Stimulated activated CD4-positive, alpha-beta T cell treated with anti-CD3 and anti-CD28 coated beads, Interleukin-1b, Interleukin-23, amount 100 ng/mL, for 1 hour (primary cell): ENCODE measurements at places on chromosomes 6 and 20.

- DNase-seq: no peak
Observed at GRCh38 chr20:62122654-62123449, 577 bp downstream of the LSM14B start.

- DNase-seq: no peak
Observed at GRCh38 chr6:6586671-6587526, 1.6 kb upstream of the LY86 start.

- no peak for DNase-seq
Observed at GRCh38 chr6:69816026-69816425, 19.2 kb upstream of the LMBRD1 start.

GRCh38 chr20:50594591-50595432 is 84.6 kb downstream of the PTPN1 start:
- DNase-seq: no peak

GRCh38 chr20:3181270-3181669 is 7.9 kb upstream of the LZTS3 start:
- no peak for DNase-seq

DNA sequence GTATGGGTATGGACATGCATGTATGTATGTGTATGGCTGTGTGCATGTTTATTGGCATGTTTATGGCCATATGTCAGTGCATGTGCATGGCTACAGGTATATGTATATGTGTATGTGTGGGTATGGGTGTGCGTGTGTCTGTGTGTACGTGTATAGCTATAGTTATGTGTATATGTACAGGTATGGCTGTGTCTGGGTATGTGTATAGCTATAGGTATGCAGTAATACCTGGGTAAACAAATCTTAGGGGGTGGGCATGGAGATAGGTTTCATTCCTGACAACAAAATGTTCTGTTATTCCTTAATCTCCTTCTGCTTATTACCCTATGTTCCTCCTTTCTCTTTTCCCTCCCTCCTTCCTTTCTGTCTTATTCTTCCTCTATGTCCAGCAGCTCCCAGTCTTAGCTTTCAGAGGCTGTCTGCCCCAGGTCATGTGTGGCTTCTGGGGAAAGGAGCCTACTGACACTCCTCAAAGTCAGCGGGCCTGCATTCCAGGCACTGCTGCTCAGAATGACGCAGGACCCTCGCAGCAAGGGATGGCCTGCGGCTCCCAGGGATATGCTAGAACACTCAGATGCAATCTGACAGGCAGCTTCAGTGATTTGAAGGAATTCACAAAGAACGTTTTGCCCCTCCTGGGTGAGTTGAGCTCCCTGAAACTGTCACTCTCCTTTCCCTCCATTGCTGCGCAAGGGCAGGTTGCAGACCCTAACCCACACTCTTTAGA is 139.3 kb upstream of the PHACTR1 start:
- DNase-seq: no peak

GRCh38 chr6:104400844-104401243 is 458.9 kb downstream of the HACE1 start:
- no peak for DNase-seq

GRCh38 chr6:112502351-112503090 is 155.4 kb downstream of the RFPL4B start:
- DNase-seq: no peak

GRCh38 chr20:16364320-16364687 is 208.9 kb downstream of the KIF16B start:
- no peak for DNase-seq

DNA sequence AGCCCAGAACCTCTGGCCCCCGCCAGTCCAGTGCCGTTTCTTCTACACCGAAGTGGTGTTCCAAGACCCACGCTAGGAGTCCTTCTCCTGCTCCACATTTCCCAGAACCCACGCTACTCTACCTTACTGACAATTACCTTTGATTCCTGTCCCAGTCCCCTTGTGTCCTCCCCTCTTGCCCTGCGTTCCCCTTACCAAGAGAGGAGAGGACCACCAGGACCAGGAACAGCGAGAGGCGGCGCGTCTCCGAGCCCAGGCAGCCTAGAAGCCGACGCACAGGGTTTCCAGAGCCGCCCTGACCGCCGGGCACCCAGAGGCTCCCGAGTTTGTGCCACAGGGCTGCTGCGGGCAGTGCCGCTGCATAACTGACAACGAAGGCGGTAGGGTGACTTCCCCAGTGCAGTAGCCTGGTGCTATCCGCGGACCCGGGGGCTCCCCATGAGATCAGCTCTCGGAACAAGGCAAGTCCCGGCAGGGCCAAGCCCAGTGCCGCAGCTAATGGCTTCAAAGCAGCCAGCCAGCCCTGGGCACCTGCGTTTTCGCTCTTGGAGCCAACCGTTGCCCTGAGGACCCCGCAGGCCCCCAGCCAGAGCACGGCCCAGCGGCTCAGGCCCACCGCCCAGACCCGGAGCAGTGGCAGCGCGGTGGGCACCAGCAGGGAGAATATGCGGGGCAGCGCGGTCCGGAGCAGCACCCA is 512 bp downstream of the TAP1 start:
- DNase-seq: no peak

DNA sequence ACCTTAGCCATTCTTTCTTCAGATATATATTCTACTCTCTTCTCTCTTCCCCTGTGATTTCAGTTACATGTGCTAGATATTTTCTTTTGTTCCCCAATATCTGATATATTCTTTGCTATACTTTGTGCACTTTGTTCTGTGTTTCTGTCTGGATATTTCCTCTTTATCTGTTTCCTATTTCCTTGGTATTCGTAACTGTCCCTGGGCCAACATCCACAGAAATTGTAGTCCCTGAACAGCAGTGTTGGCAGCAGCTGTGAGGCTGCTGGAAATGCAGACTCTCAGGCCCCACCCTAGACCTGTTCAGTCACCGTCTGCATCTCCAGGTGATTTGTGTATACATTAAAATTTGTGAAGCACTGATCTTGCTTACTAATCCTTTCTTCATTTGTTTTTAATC is 522.9 kb upstream of the SOX4 start:
- DNase-seq: no peak

DNA sequence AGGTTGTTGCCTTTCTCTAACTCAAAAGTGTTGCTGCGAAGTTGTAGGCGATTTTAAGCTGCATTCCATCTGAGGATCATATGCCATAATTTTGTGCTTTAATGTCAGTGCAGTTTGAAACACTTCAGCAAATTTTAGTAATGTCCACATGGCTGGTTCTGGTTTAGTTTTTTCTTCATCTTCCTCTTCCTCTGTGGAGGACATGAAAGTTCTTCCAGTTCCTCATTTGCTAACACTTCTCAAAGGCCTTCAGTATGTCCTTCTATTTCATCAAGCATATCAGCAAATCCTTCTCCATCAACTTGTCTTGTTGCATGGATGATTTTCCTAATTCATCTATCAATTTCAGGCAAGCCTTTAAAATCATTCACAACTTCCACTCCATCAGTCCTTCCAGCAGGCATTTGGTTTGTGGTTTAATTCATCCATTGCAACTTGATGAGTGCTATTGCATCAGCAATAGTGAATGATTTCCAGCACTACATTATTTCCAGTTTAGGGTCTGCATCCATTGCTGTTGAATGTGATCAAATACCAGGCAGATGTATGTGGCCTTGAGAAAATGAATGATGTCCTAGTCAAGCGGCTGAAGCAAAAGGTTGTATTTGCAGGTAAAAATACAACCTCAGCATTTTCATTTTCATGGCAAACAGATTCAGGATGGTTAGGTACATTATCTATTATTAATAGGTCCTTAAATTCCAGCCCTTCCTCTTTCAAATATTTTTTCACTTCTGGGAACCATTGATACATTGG is 20.2 kb downstream of the SHLD1 start:
- no peak for DNase-seq

DNA sequence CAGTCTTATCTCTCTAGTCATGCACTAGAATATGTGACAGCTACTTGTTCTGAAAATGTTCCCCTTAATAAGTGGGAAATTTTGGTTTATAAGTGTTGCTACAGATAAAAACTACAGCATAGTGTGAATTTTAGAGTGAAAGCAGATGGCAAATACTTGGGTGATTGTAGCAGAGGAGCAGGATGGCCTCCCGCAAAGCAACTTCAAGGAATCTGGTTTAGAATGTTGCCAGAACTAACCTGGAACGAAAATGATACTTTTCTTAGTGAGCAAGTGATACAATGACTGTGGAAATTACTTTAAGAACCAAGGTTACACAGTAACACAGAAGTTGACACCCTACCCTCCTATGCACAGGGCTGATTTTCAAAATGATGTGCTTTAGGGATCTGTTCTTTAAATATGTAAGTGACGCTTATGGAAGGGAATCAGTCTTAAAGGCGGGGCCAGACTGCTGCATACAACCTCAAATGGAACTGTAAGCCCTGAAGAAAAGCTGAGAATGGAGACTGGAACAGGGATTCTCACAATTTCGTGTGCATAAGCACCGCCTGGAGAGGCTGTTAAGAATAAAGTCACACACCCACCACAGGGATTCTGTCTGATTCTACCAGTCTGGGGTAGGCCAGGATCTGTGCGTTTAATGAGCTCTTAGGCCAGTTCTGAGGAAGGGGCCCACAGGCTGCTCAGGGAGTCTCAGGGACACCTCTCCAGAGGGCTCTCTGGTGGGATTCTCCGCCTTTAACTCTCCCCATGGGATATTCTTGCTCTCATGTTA is 97.9 kb downstream of the FYN start:
- DNase-seq: no peak

- no peak for DNase-seq
Observed at GRCh38 chr6:28008053-28008452, 51.0 kb downstream of the OR2B6 start.
